Amniotic stem cell (primary cell): ENCODE measurements at places on chromosomes 11 and 22.

GRCh38 chr22:23781065-23781464, 5.7 kb upstream of the SMARCB1 start:
- no peak for DNase-seq

DNA sequence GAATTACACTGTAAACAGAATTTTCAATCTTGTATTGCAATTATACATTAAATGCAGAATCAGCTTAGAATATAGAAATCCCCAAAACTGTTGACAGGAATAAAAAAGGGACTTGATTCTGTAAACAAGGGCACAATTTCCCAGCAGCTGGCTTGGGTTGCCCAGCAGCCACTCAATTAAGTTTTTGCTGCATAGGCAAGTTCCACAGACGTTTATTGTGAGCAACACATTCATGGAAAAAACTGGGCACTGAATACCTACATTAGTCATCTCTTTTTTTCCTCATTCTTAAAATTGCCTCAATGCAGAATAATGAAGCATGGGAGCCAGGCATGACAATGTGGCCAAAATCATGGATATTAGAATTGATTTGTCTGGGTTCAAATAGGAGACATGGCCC, 421.8 kb upstream of the ANO5 start:
- no peak for DNase-seq

- DNase-seq = peak; percentile 67
Measured at GRCh38 chr11:65572356-65573051, at the start of gene FAM89B. Gene FAM89B, plus strand, starts transcription at chr11:65572538. Its CDS starts 132 bp downstream, at chr11:65572670.

DNA sequence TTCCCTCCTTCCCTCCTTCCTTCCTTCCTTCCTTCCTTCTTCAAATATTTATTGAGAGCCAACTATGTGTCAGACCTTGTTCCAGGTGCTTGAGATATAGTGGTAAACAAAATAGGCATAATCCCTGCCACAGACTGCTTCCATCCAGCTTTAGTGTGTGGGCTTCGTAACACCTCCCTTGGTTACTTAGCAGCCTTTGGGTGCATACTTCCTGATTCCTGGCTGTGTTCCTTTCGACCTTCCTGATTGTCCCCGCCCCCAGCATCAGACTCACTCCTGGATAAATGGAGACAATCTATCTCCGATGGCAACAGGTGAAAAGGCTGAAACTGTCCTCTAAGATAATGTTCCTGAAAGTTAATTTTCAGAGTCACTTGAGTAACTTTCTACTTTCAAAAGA, 13.5 kb downstream of the CCDC81 start:
- no peak for DNase-seq

DNA sequence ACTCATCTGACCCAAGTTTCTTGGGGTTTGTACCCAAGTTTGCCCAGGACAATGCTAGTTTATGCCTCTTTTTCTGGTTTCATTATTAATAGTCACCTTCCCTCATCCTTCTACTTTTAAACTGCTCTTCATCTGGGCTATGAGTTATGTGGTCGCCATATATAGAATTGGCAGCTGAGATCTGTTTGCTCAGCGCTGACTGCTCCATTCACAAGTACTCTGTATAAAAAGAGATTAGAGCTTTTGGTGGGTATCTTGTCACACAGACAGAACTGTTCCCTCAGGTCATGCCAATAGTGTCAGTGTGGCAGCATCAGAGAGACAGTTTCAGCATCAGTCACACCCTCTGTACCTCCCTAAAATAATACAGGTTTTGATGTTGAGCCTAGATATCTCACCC, 326.0 kb downstream of the RAB38 start:
- no peak for DNase-seq

- DNase-seq = no peak
Measured at GRCh38 chr11:76181371-76181770, 24.9 kb downstream of the WNT11 start.

DNA sequence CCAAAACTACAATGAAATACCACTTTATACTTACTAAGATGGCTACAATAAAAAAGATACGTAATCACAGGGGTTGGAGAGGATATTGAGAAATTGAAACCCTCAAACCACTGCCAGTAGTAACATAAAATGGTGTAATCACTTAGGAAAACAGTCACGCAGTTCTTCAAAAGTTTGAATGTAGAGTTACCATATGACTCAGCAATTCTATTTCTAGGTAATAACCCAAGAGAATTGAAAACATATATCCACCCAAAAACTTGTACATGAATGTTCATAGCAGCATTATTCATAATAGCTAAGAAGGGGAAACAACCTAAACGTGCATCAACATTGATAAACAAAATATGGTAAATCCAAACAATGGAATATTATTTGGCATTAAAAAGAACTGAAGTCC, 24.4 kb upstream of the PSMA1 start:
- DNase-seq = no peak

DNA sequence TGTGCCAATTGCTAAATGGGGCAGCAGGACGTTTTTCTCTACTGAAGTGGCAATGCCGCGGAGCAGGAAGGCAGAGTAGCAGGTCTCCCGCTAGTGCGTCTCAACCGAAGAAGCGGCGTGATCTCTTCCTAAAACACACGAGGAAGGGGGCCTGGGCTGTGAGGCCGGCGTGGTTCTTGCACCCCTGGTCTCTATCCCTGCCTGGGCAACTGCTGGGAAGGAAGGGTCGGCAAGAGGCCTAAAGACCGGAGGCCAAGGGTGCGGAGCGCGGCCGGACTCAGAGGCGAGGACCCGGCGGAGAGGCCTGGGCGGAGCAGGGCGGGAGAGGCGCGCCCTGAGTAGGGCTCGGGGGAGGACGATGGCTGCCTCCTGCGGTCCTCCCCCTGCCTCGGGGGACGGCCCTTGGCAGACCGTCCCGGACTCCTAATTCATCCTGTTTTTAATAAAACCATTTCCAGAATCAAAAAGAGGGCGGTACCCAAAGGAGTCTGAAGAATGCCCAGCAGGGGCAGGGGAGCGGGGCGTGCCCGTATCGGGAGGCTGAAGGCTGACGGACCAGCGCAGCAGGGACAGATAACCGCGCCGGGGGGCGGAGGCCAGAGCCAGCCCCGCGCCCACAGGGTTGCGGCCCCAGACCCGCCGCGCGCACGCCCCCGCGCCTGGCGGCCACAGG, 572 bp upstream of the APLP2 start:
- DNase-seq = peak; percentile 36

DNA sequence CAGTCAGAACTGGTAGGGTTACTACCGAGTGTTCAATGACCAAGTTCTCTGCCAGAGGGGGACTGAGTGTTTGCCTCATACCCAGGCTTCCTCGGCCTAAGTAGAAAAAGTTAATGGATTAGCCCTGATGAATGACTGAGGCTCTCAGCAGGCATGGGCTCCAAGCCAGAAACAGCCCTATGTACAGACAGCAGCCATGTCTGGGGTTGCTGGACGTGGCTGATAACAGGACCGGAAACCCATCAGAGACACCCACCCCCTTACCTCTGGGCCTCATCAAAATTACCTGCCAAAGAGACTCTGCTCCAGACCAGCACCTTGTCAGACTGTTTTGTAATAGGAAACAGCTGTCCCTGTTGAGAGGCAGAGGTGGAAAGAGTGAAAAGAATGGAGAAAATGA, 351.4 kb downstream of the ETS1 start:
- no peak for DNase-seq

DNA sequence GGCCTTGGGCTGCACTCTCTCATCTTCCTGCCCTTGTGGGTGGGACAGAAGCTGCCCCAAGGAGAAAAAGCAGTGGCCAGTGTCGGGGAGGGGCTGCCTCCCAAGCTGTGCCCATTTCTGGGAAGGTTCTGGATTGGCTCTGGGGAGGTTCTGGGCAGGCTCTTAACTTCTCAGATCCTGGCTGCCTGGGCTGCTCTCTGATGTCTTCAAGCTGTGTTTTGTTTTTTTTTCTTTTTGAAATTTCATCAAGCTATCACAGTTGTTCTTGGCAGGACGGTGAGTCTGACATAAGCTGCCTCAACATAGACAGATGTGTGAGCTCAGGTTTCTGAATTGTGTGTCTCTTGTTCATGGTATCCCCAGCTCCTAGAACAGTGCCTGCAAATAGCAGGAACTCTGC, 1032.0 kb downstream of the BRD1 start:
- DNase-seq = no peak

DNA sequence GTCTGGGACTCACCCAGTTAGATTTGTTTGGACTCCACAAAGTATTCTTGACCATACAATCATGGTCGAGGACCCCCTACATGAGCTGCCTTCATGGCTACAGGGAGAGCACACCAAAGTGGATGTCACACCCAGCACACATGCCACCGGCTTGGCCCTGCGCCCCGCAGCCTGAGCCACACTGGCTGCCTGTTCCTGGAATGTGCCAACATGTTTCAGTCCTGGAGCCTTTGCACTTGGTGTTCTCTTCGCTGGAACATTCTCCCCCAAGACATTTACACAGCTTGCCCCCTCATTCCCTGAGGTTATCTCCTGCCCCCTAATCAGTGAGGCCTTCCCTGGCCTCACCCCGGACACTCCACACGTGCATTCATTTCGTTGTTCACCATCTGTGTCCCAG, 46.0 kb downstream of the PPARA start:
- DNase-seq = no peak

DNA sequence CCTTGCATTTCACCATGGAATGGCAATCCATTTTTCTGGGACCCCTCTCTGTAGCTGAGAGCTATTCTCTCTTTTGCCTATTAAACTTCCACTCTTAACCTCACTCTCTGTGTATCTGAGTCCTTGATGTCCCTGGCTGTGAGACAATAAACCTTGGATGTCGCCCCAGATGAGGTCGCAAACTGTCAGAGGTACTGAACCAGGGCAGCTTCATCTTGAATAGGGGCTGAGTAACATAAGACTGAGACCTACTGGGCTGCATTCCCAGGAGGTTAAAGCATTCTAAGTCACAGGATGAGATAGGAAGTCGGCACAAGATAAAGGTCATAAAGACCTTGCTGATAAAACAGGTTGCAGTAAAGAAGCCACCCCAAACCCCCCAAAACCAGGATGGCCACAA, 68.0 kb downstream of the RSF1 start:
- DNase-seq = no peak

GRCh38 chr22:20086763-20087162, 6.7 kb downstream of the DGCR8 start:
- no peak for DNase-seq
